ENCODE measurements at places on chromosomes 12 and 14.

- H3K27me3 ChIP-seq: no peaks in the 10 kb centered on the region
- H3K4me1 ChIP-seq: peaks cover 50% of the 10 kb centered on the region
- DNase-seq: no peak
- no peak overlapping the region for H3K27ac ChIP-seq
- peaks cover 32% of the 10 kb centered on the region for H3K36me3 ChIP-seq
- H3K4me3 ChIP-seq: no peak overlapping the region
These were observed 11.5 kb upstream of the EID3 start for GRCh38 chr12:104291867-104292524.

GRCh38 chr14:105486163-105486973, at the start of gene CRIP1:
TSS of gene CRIP1 (plus strand) at chr14:105486886. CDS start at chr14:105487260, 374 bp downstream.
- peaks cover 90% of the 10 kb centered on the region for H3K4me1 ChIP-seq
- peak within 1 kb of the TSS; percentile 97 for H3K27ac ChIP-seq
- H3K4me3 ChIP-seq: peak within 1 kb of the TSS; percentile 57
- H3K27me3 ChIP-seq: no peaks in the 10 kb centered on the region
- H3K36me3 ChIP-seq: no peaks in the 10 kb centered on the region

DNA sequence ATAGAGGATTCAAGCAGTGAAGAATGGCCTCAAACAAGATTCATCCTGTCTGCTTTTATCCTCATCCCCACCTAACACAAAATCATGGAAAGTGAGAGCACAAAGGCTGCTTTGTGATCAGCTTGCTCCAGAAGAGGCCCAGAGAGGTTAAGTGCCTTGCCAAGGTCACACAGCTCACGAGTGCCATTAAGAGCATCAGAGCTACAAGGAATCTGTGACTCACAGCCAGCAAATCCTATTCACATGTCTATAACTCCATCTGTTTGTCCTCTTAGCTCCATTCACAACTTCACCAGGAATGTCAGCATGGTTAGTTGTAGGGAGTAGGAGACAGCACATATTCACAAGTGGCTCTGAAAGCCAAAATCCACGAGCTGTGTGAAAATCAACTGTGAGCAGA, 79.8 kb downstream of the TTC9 start:
- H3K36me3 ChIP-seq: no peaks in the 10 kb centered on the region
- no peak overlapping the region for H3K4me3 ChIP-seq

DNA sequence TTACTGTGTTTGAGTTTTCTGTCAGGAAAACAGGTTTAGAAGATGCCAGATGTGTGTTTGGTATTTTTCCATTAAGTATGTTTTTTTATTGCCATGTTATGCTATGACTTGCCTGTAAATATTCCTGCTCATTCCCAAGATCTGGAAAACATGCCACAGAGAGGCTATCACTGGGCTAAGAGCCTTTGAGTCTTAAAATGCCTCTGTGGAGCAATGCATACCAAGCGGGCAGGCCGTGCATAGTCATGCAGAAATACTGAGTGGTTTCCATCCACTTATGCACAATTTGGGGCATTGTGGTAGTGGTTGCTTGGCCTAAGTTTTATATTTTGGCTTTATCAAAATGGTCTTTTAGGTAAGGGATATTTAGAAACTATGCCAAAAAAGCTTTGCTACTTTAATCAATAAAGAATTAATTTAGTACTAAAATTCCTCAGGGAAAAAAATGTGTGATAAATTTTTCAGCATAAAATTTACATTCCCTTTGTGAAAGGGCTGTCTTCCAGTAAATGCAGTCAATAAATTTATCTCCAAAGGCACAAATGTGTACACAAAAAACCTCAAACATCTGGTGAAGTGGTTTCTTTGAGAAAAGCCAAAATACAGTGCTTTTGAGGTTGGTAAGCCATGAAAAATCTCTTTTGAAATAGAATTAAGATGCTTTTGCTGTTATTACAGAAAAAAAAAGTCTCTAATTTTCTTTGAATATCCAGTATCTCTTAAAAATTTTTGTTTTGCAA, 341.3 kb upstream of the FBXO33 start:
- H3K4me1 ChIP-seq: no peaks in the 10 kb centered on the region
- H3K36me3 ChIP-seq: no peaks in the 10 kb centered on the region

DNA sequence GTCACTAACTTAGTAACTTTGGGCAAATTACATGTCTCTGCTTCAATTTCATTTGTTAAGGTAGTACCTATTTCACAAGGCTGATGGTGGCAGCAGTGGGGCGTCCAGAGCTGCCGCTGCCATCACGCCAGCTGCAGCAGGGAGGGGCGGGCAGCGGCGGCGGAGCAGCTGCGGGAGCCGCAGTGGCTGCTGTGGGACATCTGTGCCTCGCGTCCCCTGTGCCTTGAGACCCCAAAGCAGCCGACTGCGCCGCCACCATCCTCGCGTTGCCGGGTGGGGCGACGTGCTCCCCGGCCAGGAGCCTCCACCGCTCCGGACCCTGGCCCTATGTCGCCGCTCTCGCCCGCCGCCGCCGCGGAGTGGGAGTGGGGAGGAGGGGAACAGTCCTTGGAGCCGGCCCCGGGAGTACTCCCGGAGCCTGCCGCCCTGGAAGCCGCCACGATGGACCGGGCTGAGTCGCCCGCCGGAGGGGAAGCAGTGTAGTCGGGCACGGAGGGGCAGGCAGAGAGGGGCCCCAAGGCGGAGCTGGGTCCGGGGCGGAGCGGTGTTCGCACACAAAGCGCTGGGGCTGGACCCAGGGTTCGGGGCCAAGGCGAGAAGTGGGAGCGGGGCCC, 51.4 kb downstream of the A2M start:
- no peaks in the 10 kb centered on the region for H3K36me3 ChIP-seq
- no peaks in the 10 kb centered on the region for H3K27me3 ChIP-seq
- H3K27ac ChIP-seq: peak overlapping the region; percentile 99
- peak overlapping the region; percentile 83 for H3K4me3 ChIP-seq
- H3K4me1 ChIP-seq: peaks cover 23% of the 10 kb centered on the region
- DNase-seq: no peak

GRCh38 chr12:9794484-9795093, 32.7 kb upstream of the KLRF1 start:
- no peaks in the 10 kb centered on the region for H3K27me3 ChIP-seq
- no peaks in the 10 kb centered on the region for H3K4me1 ChIP-seq
- no peaks in the 10 kb centered on the region for H3K36me3 ChIP-seq

DNA sequence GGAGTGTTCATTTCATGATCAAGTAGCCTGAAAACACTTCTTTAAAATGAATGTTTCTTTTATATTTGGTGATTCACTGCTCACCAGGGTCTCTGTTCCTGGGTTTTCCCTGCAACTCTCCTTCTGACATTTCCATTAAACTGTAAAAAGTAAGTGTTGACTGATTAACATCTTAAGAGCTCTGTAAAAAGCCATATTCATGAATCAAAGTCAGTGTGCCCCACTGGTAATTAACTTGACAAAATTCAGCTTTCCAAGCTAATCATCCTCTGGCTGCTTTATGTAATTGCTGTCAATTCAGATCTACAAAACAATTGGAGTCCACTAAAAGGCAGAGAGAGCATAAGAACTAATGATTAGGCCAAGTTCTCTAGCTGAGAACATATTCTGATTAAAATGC, 41.6 kb downstream of the CNTN1 start:
- no peaks in the 10 kb centered on the region for H3K36me3 ChIP-seq
- DNase-seq: no peak
- no peak overlapping the region for H3K4me3 ChIP-seq
- no peaks in the 10 kb centered on the region for H3K4me1 ChIP-seq
